Stimulated activated CD8-positive, alpha-beta memory T cell treated with anti-CD3 and anti-CD28 coated beads, Interleukin-7, amount 100 ng/mL, for 1 hour (primary cell): ENCODE measurements at places on chromosomes 1 and 21.

- no peak for DNase-seq
Observed at GRCh38 chr1:240562111-240562590, 49.8 kb downstream of the GREM2 start.

DNA sequence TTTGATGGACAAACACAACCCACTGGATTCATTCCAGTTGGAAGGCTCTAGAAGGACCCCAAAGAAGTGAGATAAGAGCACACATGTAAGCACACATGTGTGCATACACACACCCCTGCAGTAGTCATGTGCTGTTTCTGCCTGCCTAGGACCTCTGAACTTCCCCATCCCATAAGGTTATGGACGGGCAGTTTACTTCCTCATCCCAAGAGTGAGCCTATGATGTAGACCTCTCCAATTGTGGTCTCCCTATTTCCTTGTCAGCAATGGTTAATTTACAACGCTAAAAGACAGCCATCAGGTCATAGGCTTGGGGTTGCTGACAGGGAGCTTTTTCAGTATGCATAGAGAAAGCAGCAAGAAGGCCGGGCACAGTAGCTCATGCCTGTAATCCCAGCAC is 15.4 kb upstream of the ADAR start:
- DNase-seq, result no peak

- DNase-seq, result no peak
Observed at GRCh38 chr21:26041431-26042180, 129.0 kb downstream of the APP start.

- no peak for DNase-seq
Observed at GRCh38 chr1:19662313-19662712, 2.4 kb upstream of the HTR6 start.

DNA sequence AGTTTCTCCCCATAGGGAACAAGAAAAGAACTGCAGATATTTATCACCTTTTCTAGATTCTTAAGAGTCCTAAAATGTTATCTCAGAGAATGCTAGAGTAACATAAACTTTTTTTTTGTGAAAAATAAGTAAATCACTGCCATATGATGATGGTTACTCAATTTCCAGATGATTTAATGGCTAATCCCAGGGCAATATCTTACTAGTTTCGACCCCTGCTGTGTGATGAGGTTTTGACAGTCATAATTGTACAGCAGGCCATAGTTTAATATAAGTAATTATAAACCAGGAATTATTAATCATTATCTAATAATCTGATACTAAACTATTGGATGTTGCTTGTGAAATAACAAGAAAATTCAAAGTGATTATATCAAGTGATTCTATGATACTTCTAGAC is 210.6 kb downstream of the HLX start:
- DNase-seq, result no peak

GRCh38 chr21:23008601-23009202 is 2010.5 kb downstream of the NCAM2 start:
- no peak for DNase-seq

DNA sequence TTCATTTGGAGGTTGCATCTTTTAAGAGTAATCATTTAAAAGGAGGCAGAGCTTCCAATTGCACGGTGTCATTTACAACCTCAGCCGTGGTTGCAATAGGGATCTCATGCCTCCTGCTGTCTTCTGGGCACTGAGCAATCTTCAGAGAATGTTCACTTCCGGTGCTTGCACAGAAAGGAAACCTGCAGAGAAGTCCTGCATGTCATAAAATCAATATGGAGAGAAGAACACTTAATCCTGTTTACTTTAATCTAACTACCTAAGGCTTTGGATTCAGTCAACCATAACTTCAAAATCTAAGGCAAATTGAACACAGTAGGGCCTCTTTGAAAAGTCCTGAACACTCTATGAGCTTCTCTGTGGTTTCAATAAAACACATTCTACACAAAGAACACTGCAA is 11.3 kb upstream of the MAP10 start:
- DNase-seq, result no peak

DNA sequence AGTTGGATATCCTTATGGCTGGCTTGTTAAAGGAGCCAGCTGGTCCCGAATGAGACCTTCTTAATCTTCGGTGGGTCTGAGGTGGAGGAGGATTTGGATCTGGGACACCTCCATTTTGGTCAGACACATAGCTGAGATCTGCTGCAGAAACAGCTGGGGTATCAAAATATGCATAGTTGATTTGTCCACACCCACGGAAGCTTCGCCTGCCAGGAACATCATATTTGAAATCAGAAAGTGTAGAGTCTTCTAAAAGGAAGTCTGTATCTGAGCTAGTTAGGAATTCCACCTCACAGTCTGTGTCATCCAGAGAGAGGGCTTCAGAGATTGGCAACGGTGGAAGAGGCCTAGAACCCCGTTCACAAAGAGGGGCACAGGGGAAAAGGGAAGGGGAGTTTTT is 12.3 kb downstream of the ERRFI1 start:
- no peak for DNase-seq

- DNase-seq, result no peak
Observed at GRCh38 chr1:14811573-14811972, 213.1 kb downstream of the KAZN start.

- DNase-seq, result no peak
Observed at GRCh38 chr1:57963581-57963980, 539.7 kb upstream of the DAB1 start.

- DNase-seq, result no peak
Observed at GRCh38 chr21:32705901-32706300, 21.9 kb downstream of the SYNJ1 start.

DNA sequence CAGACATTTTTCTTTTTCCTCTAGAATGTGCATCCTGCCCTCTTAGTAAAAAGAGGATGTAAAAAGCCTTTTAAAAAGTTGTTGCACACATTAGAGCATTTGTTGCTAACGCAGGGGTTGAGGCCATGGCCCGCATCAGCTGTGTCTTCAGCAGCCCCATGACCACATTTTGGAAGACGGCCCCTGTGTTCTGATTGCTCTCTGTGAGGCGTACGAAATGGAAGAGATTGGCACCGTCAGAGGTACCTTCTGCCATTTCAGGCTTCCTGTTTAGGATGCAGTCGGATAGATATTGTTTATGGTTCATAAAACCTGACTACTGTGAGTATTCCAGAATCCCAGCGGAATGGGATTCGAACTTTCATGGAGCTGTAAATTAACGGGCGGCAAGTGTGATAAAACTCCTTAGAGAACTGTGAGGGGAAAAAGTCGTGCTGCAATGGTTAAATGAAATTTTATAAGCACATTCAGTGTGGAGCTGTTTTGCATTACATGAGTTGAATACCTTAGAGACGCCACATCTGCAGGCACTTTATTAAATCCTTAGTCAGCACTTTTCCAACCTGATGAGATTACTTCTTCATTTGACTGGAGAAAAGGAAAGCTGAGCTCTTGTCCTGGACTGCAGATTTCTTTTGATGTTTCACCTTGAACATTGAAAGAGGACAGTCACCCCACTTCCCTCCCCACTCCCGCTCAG is 273.9 kb downstream of the TM2D1 start:
- no peak for DNase-seq

GRCh38 chr1:31302709-31303441 is 6.0 kb downstream of the ZCCHC17 start:
- DNase-seq, result no peak

GRCh38 chr21:46482225-46482845 is 23.6 kb downstream of the DIP2A start:
- no peak for DNase-seq

GRCh38 chr1:201076092-201076491 is 36.1 kb downstream of the CACNA1S start:
- no peak for DNase-seq

- DNase-seq, result no peak
Observed at GRCh38 chr1:64051796-64052195, 151.6 kb upstream of the UBE2U start.

DNA sequence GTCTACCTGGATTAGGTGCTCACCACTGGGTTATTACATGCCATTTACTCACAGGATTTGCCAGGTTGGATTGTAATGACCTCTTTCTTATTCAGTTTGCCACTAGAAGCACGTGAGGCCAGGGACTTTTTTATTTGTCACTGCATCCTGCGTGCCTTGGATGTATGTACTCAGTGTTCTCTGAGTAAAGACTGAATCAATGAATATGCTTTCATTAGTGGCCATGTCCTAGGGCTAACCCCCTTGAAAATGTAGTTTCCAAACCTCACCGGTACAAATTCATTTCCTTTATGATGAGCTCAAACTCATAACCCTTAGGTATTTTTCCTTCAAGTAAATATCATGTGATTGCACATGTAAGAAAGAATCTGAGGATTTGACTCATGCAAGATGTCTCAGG is 1.3 kb upstream of the ZP4 start:
- DNase-seq, result no peak

DNA sequence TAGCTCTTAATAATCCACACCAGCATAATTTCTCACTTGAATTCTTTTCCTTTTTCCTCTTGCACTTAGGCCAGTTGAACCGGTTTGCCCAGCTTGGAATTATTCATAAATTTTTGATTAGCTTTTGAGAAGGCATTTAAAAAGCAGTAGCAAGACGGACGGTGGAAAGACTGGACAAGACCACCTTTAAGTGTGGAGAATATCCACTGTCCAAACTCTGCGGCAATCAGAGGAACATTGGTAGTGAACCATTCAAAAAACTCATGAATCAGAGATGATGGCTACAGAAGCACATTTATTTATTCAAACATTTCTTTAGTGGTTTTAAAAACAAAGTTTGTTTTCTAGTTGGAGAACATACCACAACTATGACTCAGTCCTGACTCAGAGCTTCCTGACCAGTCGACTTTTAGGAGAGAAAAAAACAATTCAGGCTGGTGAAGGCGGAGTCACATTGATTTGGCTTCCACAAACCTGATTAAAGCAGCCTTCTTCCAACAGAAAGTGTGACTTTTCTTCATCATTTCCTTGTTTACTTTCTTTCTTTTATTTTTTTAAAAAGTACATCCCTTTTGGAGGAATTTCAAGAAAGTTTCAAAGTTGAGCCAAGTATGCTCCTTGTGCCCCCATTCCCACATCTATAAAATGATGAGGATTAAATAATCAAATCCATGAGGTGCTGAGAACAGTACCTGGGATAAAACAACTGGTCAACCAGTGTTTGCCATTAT is 128.8 kb downstream of the ADSS2 start:
- no peak for DNase-seq

DNA sequence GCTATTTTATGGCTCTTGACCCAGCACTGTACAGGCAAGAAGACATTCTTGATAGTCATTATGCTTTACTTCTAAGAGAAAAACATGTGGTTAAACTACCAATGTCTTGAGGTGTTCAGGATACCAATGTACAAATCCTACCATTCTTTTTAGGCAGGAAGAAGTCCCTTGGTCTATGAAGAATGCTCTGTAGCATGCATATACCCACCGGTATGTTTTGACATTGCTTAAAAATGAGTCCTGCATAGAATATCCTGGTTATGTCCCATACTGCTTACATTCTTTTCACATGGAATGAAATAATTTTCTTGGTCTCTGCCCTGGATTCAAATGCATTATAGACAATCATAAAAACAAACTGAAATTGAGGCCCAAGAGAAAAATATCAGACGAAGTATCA is 4.8 kb downstream of the KRTAP27-1 start:
- no peak for DNase-seq

DNA sequence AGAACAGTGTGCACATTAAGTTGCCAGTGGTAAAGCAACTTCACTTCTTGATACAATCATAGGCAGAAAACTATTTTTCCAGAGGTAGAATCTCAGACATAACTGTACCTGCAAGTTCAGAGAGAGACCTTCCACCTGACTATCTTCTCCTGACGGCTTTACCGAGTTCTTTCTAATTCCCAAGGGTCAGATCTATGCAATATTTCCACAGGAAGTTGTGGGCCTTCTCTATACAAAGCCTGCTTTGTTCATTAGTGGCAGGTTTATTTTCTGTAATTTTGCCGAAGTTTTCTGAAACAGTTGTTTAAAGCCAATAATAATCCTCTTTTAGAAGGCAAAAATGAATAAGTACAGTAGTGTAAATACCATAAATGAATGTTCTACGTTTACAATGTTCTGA is 58.2 kb upstream of the RCC1 start:
- no peak for DNase-seq

- no peak for DNase-seq
Observed at GRCh38 chr1:214707306-214708087, 104.5 kb downstream of the CENPF start.

- DNase-seq, result no peak
Observed at GRCh38 chr1:58849551-58849950, 65.7 kb upstream of the JUN start.

DNA sequence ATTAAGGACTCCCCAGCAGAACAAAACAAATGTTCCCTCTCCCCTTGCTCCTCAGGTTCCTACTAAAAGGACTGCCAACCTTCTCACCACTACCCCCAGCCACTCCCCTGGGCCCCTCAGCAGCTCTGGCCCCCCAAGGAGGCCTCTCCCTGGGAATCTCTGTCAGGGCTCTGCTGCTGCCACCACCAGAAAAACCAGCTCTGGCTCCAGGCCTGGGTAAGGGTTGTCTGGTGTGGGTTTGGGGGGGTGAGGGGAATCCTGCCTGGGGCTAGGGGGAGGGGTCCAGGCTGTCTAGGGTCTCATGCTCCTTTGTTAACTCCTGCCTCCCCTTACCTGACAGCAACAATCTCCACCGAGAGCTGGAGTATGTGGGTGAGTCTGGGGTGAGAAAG is 4.8 kb downstream of the NECTIN4 start:
- no peak for DNase-seq

DNA sequence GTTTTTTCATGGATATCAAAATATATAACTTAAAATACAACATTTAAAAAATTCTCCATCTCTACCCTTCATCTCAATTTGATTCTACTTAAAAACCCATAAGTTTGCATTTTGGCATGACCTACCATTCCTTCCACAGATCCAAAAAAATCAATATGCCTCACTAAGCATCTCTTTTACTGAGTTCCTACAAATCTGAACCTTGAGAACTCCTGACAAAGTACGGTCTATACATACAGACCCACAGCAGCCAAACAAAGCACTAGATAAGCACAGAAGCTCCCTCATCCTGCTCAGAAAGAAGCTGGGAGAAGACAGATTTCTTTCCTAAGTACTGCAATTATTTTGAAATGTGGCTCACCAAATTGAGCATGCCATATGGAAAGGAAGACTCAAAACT is 167.5 kb downstream of the KCNT2 start:
- no peak for DNase-seq

DNA sequence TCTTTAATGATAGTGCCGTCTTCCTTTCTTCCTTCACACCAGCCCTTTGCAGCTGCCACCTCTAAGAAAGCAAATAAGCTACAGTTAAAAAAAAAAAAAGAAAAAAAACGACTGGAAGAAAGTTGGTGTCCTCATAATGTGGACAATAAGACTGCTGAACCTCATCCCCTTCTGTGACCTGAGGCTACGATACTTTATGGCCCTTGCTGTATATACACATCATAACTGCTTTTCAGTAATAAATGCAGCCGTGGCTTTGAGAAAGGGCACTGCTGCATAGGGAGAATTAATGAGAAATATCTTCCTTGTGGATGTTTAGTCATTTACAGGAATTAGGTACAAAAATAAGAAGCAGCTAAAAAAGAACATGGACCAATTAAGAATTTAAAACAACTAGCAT is 333.8 kb upstream of the ADGRL2 start:
- no peak for DNase-seq
